ENCODE measurements at places on chromosomes 12 and 14. TPM values are rescaled to one million over a fixed set of nuclear protein-coding genes. Genes with fewer than 3 reads are reported as not detected.

Gene RTN1
- total RNA-seq, result 1.5 TPM

Gene IFNG-AS1
- not detected for total RNA-seq

Gene KRT77
- total RNA-seq, result not detected

Gene UBE2N
- total RNA-seq, result 31.7 TPM

Gene TAS2R50
- 4.7 TPM for total RNA-seq

Gene TUBA1B
- 1,068 TPM for total RNA-seq

Gene KERA
- not detected for total RNA-seq

Gene ZNF385A
- total RNA-seq, result 3.4 TPM

Gene DLK1
- not detected for total RNA-seq

Gene TMEM132C
- total RNA-seq, result not detected

Gene SPATA7
- total RNA-seq, result 15.1 TPM

Gene SERPINA3
- total RNA-seq, result 0.49 TPM

Gene RHEBL1
- not detected for total RNA-seq

Gene PPP4R3A
- 49.8 TPM for total RNA-seq

Gene GLS2
- total RNA-seq, result not detected

Gene GALNT16
- total RNA-seq, result 4.0 TPM

Gene HOXC9
- total RNA-seq, result not detected

Gene BBOF1
- total RNA-seq, result 9.4 TPM

Gene RBP5
- not detected for total RNA-seq

Gene KITLG
- 131 TPM for total RNA-seq

Gene IL23A
- not detected for total RNA-seq

Gene CGRRF1
- 17.2 TPM for total RNA-seq

Gene CLEC4D
- not detected for total RNA-seq

Gene TBX5
- total RNA-seq, result 0.12 TPM

Gene TAS2R9
- total RNA-seq, result not detected

All from hair follicle dermal papilla cell (primary cell).